AG10803 (cell line): ENCODE measurements at places on chromosomes 12 and 14.

GRCh38 chr14:55789406-55789805, 209.4 kb downstream of the KTN1 start:
- DNase-seq: no peak

DNA sequence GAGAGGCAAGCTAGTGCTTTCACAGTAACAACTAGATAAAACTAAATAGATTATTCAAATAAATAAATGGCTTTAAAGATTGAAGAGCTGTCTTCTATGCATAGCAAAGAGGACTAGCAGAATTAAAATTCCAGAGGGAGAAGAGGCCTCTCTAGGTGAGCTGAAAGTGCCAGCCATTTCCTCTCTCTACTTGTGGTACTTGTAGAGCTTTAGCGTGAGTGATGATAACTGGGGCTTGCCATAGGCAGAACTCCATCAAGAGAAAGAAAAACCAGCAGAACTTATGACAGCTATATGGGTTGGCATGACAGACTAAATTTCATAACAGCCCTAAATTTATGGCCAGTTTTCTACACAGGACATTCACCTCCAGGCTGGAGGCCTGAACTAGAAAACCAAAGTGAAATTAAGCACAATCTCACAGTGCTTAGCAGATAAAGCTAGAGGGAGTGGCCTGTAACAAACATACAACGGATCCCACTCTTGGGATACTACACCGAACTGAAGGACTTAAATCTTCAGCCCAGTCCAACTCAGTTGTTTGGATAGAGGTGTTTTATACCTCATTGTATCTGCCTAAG, 11.0 kb downstream of the SPTLC2 start:
- no peak for DNase-seq

GRCh38 chr12:127750076-127750840, 516.7 kb upstream of the TMEM132C start:
- DNase-seq: no peak

GRCh38 chr14:57833323-57833722, 32.6 kb downstream of the SLC35F4 start:
- peak; percentile 92 for DNase-seq

GRCh38 chr14:49687942-49688700, at the start of gene POLE2:
TSS of gene POLE2 (minus strand) at chr14:49688214. CDS start at chr14:49688203, 11 bp downstream.
- peak; percentile 58 for DNase-seq

GRCh38 chr12:29869946-29870345, 86.2 kb upstream of the TMTC1 start:
- DNase-seq: no peak

- no peak for DNase-seq
Measured at GRCh38 chr14:85752175-85752574, 222.2 kb downstream of the FLRT2 start.

DNA sequence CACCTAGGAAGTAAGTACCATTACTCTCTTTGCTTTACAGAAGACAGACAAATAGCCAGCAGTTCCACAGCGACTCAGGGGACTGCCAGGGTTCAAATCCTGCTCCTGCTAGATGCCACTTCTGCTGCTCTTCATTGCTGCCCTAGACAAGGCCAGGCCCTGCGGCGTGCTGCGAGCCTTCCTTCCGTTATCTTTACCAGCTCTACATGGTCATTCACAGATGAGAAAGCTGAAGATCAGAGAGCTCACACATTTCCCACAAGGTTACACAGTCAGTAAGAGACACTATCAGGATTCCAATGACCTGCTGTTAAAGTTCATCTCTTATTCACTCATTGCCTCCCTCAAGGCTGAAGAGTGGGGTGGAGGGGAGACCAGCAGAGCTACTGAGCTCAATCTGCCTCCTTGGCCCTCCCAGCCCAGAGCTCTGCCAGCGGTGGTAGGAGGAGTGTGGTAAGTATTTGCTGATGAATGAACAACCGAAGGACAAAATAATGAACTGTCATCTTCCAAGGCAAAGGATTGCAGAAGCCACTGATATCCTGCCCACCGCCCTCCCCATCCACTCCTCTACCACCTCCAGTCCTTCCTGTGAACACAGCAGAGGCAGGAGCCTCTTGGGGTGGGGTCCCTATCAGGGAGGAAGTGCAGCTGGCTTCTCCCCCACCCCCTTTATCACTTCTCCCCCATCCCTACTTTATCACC, 14.6 kb upstream of the HDAC7 start:
- DNase-seq: no peak
